ENCODE measurements at places on chromosomes 16 and 17.

GRCh38 chr17:76268991-76269981 is 4.1 kb downstream of the UBALD2 start:
- DNase-seq: no peak

DNA sequence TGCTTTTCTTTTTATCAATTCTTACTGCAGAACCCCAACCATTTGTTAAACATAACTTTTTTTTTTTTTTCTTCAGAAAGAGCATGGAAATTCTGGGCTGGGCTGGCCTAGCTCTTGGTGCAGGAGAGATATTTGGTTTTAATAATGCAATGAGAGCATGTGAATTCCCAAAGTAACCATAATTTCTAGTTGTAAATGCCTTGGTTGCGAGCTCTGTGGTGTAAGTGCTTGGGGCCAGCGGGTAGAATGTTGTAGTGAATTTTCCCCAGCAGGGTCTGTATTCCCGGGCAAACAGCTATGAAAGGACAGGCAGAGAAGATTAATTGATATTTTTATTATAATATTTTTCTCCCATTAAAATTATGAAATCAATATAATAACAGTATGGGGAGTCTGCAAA is 465.6 kb downstream of the HS3ST4 start:
- DNase-seq: no peak

DNA sequence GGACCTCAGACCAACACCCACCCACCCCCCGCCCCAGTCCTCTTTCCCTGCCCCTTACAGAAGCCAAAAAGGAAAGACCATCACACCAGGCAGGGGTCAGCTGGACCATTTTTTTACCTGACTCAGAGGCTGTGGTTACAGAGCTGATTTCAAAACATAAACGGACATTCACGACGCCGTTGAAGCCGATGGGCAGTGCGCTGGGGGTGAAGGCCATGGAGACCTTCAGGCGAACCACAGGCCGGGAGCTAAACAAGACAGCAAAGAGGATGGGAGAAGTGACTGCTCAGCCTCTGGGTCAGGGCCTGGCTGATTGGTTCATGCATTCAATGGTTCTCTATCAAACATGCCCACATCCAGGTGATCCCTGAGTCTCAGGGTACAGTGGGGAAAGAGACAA is 24.1 kb downstream of the HASPIN start:
- no peak for DNase-seq

DNA sequence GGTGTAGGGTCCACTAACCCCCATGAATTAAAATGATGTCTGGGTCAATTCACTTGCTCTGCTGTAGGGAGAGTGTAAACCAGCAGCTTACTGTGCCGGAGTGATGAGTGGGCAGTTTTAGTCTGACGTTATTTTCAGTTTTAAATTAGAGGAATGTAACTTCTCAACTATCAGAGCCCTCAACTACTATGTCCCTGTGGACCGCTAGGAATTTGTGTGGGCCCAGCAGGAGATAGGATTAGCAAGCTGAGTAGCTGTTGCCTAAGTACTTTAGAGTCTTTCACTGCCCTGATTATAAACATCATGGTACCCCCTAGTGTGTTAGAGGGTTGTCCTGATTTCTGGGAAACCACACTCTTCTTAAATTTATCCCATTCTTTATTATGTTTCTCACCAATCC is 11.4 kb downstream of the MARVELD3 start:
- DNase-seq: no peak

DNA sequence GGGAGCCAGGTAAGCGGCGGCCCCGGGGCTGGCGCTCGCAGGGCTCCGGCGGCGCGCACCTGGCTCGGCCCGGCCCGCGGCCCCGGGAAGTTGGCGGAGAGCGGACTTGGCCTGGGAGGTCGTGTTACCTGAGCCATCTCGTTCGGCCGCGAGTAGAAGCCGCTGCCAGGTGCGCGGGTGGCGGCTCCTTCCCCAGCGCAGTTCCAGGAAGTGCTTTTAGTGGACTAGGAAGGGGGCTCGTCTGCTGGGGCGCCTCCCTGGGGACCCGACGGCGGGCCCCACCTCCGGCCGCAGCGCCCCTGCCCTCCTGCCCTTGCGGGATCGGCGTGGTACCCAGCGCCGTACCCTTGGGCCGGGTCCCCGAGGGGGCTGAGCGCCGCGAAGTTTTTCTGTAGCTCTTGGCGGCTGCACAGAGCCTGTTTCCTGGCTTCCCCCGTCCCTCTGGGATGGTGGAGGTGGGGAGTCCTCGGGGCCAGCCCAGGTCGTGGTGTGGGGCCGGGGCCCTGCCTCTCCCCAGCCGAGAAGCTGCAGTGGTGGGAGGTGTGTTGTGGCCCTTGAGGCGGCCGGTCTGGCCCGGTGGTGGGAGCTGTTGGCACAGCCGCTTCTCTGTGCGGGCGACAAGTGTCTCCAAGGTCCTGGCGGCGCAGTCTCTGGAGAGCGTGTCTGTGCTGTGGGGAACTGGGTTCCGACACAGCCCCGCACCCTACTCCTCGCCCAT is 96.9 kb downstream of the RAB11FIP4 start:
- no peak for DNase-seq

GRCh38 chr17:14123619-14124278 is 54.4 kb downstream of the COX10 start:
- no peak for DNase-seq

DNA sequence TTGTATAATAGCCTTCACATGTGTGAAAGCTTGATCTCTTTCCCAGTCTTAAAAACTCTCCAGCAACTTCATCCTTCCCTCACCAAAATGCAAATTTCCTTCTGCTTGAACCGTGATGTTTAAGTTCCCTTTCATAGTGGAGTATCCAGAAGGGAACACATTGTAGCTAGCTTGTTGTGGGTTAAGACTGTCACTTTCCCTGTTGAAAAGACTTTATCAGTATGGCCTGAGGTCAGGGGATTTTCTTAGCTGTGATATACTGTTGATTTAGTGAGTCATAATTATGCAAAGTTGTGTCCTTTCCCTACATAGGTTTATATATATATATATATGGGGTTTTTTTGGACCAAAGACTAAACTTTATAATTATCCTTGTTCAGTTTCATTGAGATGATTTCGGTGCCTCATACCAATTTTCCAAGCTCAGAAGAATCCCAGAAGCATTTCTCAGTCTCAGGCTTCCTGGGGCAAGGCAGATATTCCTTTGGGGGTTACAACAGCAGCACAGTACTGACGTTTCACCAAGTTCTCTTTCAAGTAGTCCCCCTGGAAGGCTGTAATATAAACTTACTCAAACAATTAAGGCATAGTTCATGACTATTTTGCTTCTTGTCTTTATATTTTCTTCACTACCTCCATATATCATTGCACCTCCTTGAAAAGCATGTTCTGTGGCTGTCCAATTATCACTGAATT is 35.7 kb downstream of the ESRP2 start:
- DNase-seq: no peak

DNA sequence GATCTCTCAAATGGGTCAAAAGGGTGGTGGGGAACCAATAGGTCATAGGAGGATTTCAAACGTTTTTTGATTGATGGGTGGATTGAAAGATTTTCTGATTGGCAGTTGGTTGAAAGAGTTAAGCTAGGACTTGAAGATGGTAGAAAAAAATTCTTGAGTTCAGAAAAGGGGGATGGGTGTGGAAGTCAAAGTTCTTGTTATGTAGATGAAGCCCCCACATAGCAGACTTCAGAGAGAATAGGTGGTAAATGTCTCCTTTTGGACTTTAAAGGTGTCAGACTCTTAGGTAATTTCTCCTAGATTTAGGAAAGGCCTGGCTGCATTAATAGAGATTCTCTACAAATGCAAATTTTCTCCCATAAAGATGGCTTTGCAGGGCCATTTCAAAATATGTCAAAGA is 163.3 kb downstream of the HS3ST4 start:
- DNase-seq: no peak
